ENCODE measurements at places on chromosomes 1 and 21.

- no peak for DNase-seq
Observed at GRCh38 chr1:227951624-227952373, 4.1 kb upstream of the WNT9A start.

DNA sequence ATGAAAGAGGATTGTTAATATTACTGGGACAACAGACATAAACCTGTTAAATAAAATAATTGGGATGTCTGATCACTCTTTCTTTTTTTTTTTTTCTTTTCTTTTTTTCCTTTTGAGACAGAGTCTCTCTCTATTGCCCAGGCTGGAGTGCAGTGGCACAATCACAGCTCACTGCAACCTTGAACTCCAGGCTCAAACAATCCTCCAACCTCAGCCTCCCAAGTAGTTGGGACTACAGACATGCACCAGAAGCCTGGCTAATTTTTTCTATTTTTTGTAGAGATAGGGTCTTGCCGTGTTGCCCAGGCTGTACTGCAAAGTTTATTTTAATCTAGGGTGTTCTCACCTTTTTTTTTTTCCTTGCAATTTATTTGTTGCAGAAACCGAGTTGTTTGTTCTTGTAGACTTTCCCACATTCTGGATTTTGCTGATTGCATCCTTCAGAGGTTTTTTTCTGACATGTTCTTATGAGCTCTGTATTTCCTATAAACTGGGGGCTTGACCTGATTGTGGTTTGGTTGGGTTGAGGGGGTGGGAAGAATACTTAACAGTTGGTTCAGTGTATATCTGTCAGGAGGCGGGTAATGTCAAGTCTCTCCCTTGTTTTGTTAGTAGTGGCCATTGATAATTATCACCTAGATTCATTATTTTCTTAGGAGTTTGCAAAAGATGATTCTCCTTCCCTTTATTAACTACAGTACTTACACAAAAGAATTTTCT is 125.2 kb downstream of the MAST2 start:
- no peak for DNase-seq

DNA sequence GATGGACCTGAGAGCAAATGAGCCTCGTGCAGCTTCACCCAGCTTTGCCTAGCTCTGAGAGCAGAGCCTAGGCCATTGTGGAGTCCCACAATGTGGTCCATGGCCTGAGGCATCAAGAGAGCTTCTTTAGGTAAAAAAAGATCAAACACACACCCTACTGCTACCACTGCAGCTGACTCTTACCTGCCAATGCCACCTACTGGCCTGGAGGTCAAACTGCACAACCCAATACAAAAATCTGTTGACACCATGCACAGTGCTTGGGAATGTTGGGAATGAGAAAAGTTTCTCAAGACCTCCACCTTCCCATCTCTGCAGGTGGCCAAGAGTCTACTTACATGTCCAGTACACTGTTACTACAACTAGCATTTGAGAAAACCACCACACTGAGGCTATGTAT is 60.6 kb downstream of the UCHL5 start:
- no peak for DNase-seq

- DNase-seq: no peak
Observed at GRCh38 chr1:237031480-237031879, 10.5 kb upstream of the RYR2 start.

- no peak for DNase-seq
Observed at GRCh38 chr1:36421649-36422048, 23.9 kb upstream of the LSM10 start.

- no peak for DNase-seq
Observed at GRCh38 chr1:230857822-230858221, 10.5 kb downstream of the C1orf198 start.

DNA sequence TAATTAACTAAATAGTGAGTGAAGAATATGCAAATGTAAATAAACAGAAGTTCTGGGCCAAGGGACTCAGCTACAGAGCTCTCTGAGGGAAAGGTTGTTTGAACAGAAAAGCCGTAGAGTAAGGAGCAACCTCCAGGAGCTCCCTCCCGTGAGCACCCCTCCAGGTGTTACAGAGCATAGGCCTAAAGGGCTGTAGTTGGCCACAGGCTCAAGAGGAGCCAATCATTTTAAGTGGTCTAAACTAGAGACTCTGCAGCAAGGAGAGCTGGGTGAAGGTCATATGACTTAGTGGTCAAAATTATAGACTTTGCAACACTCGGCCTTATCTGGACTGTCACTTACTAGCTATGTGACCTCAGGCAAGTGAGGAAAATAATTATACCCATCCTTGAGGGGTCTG is 19.1 kb upstream of the RXRG start:
- DNase-seq: no peak

GRCh38 chr1:46519209-46519608 is 29.6 kb downstream of the DMBX1 start:
- no peak for DNase-seq

GRCh38 chr1:152036267-152037216 is at the start of gene S100A11:
Gene S100A11 (minus strand): TSS chr1:152037004. CDS start chr1:152036915, 89 bp downstream.
- DNase-seq: peak; percentile 35

GRCh38 chr1:175287377-175287776 is 94.8 kb upstream of the KIAA0040 start:
- peak; percentile 8 for DNase-seq

GRCh38 chr1:236113324-236114032 is 28.9 kb upstream of the GPR137B start:
- DNase-seq: no peak

- no peak for DNase-seq
Observed at GRCh38 chr21:45613396-45613795, 30.1 kb upstream of the PCBP3 start.

DNA sequence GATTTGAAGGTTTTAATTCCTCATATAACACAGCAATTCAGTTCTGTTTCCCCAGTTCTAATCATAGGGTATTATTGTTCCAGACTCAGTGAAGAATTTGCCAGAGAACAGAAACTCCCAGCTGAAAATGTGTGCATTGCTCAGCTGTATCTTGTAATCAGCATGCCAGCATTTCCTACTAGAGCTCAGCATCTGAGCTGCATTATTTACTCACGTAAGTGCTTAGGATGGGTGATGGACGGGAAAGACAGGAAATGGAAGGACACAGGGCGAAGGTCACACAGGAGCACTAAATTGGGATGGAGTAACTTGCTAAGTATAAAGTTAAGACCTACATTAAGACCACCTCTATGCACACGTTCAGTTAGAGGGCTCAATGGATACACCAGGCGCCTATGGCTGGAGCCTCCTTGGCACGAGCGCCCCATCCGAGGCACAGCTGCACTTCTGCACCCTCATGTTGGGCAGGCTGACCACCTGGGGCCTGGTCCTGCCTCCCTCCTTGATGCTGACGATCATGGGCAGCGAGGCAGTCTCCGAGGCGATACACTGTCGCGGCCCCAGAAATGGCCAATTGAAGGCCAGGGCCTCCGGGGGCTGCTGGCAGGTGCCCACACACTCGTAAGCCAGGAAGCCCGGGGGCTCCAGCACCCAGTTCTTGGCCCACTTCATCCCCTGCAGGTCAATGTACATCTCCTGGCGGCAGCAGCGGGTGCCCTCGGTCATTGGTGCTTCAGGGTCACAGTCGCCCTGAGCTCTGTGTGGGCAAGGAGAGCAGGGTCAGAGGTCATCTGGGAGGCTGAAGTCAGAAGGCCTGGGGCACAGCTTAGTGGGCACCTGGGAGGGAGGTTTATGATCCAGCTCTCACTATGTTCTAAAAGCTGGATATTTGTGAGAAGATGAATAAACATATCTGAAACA is 3.7 kb downstream of the LEFTY2 start:
- DNase-seq: no peak

DNA sequence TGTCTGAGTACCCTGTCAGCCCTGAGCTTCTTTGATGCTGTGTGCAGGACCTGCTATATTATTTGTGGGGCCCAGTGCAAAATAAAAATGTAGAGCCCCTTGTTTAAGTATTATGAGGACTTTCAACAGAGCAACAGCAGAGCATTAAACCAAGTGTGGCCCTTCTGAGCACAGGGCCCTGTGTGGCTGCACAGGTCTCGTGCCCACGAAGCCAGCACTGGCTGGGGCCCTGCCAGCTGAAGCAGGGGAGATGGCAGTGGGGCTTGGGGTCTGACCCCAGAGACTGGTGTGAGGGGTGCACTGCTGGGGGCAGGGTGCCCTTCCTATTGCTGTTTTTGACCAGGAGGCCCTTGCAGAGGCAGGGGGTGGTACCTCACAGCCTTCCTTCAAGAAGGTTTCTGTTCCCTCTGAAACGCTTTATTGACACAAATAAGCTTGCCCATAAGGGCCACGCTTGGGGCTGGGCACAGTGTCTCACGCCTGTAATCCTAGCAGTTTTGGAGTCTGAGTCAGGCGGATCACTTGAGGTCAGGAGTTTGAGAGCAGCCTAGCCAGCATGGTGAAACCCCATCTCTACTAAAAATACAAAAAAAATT is 2.2 kb upstream of the SEMA4A start:
- no peak for DNase-seq

GRCh38 chr1:110190282-110190929 is 19.7 kb upstream of the KCNC4 start:
- no peak for DNase-seq

DNA sequence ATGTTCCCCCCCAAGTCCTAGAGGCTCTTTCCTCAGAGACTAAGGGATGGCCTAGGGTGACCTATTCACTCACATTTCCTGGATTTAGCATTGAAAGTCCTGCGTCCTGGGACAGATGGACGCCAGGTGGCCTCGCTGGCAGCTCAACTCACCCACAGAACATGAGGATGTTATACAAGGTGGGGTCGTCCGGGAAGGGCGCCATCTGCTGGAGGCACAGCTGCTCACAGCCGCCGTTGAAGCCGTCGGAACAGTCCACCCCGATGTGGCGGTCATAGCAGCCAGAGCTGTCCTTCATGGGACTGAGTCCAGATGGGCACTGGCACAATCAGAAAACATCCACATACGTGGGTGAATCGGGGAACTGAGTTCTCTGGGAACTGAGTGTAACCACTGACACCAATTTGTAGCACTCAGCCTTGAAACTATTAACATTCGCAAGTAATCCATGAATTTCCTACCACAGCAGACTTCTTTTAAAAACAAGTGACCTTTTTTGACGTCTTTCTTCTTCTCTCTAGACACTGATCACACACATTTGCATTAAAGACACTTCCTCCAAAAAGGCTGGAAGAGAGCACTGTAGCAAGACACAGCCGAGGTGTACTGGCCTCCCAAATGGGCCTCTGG is 215.4 kb downstream of the ASTN1 start:
- peak; percentile 24 for DNase-seq
